ENCODE measurements at places on chromosomes 6 and 20. TPM values are rescaled to one million over a fixed set of nuclear protein-coding genes. Genes with fewer than 3 reads are reported as not detected.
A peak's percentile ranks its signal among the peaks of the same experiment; 100 is the strongest.

The COL12A1 gene
- 165 TPM for polyA plus RNA-seq

- H3K36me3 ChIP-seq: no peaks in the 10 kb centered on the region
- H3K27ac ChIP-seq: no peak overlapping the region
- DNase-seq: no peak
- H3K4me3 ChIP-seq: no peak overlapping the region
- no peaks in the 10 kb centered on the region for H3K27me3 ChIP-seq
- H3K4me1 ChIP-seq: no peaks in the 10 kb centered on the region
Measured at GRCh38 chr6:40197371-40197770, 263.1 kb upstream of the MOCS1 start.

DNA sequence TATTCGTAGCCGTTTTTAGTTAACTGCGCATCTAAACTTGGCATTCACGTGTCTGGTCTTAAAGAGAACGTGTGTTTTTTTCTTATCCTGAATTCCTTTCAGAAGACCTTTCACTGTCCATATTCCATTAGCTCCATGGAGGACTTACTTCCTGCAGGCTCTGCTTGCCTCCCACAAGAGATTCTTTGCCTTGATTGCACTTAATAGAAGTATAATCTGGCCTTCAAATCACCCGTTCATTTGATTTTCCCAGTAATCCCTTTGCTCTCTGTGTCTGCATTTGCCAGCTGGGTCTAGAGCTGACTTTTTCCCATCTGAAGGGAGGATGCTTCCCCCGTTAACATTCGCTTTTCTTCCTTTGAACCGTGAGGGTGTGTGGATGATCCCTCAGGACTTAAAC lies 79.5 kb downstream of the RNF182 start:
- H3K36me3 ChIP-seq: no peaks in the 10 kb centered on the region
- no peak for DNase-seq
- H3K4me1 ChIP-seq: no peaks in the 10 kb centered on the region
- no peak overlapping the region for H3K4me3 ChIP-seq

DNA sequence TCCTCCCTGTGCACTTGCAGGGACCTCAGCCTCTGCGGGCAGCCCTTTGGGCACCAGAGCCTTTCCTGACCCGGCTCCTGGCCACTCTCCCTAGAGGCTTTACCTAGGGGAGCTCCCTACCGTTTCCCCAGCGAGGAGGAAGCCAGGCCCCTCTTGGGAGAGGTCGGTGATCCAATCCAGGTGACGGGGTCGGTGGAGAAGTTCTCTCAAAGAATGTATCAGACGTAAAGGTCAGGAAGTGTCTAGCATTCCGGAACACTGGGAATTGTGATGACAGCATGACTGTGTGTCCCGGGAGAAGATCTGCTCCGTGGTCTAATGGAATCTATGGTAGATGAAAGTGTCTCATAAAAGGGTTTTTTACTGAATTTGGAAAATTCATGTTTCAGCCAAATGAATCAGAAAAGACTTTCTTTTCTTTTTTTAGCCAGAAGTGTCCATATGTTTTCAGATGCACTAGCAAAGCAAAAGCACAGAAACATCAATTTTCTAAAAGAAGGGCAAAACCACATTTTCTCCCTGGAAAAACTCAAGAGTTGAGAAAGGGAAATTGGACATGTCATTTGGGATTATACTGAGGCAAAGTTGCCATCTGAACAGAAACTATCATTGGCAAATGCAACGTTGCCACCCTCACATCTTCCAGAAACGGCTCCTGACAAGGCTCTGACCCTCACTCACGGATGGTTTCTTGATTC lies 289.4 kb downstream of the THBS2 start:
- DNase-seq: peak; percentile 13
- H3K36me3 ChIP-seq: no peaks in the 10 kb centered on the region
- H3K27me3 ChIP-seq: no peaks in the 10 kb centered on the region

DNA sequence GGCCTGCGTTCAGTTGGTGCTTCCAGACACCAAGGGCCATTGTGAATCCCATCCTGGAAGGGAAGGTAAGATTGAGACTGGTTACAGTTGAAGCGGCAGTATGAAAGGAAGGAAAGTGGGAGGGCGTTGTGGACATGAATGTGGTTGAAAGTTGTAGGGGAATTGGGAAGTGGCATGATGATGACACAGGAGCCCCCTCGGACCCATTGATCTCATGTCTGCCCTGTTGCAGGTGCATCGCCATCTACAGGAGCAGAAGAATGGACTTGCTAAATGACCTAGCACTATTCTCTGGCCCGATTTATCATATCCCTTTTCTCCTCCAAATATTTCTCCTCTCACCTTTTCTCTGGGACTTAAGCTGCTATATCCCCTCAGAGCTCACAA lies 5.5 kb downstream of the HLA-DQA1 start:
- no peaks in the 10 kb centered on the region for H3K36me3 ChIP-seq
- H3K4me1 ChIP-seq: no peaks in the 10 kb centered on the region
- H3K27me3 ChIP-seq: no peaks in the 10 kb centered on the region
- no peak for DNase-seq
- H3K27ac ChIP-seq: no peak overlapping the region

DNA sequence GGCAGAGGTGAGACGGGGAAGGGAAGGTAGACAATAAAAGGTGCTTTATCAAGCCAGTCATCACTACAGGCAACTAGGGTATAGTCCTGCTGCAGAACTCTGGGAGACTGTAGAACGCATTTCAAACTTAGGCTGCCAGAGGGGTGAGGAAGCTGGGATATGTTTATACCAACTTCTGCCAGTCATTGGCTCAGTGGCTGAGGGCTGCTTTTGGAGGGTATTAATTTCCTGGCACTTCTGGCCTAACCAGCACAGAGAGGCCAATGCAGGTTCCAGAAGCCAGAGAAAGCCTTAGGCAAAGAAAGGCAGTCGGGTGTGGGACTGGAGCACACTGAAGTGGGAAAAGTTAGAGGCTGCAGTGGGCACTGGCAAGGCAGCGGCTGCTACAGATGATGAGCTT lies 3.9 kb upstream of the CPNE5 start:
- no peaks in the 10 kb centered on the region for H3K27me3 ChIP-seq
- peaks cover 8% of the 10 kb centered on the region for H3K4me1 ChIP-seq
- H3K36me3 ChIP-seq: no peaks in the 10 kb centered on the region
- no peak for DNase-seq

DNA sequence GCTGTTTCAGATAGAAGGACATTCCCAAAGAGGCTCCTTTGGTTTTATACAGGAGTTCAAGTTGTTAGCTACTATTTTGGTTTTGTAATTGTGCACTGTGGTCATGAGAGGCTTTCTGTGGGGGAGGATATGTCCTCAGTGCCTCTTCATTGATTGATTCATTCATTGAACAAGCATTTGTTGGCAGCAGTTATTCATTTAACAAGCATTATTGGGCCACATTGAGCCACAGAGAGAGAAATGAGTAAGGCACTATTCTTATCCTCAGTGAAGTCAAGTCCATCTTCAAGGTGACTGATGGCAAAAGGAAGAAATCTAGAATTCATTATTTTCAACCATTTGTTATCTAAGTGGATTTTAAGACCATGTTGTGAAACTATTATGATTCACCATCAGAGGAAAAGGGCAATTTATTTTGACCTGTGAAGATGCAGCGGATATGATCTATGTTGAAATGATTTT lies 697.2 kb upstream of the CITED2 start:
- no peaks in the 10 kb centered on the region for H3K36me3 ChIP-seq
- H3K27ac ChIP-seq: no peak overlapping the region
- DNase-seq: no peak
- H3K4me3 ChIP-seq: no peak overlapping the region
- peaks cover 8% of the 10 kb centered on the region for H3K4me1 ChIP-seq
- no peaks in the 10 kb centered on the region for H3K27me3 ChIP-seq

- no peaks in the 10 kb centered on the region for H3K27me3 ChIP-seq
- no peak for DNase-seq
- H3K27ac ChIP-seq: no peak overlapping the region
- H3K4me3 ChIP-seq: no peak overlapping the region
- no peaks in the 10 kb centered on the region for H3K36me3 ChIP-seq
Measured at GRCh38 chr6:45001663-45002062, 326.5 kb upstream of the RUNX2 start.

- no peaks in the 10 kb centered on the region for H3K27me3 ChIP-seq
- H3K4me1 ChIP-seq: peaks cover 14% of the 10 kb centered on the region
- DNase-seq: no peak
- no peak overlapping the region for H3K27ac ChIP-seq
- no peak overlapping the region for H3K4me3 ChIP-seq
- no peaks in the 10 kb centered on the region for H3K36me3 ChIP-seq
Measured at GRCh38 chr6:116387374-116387773, 16.6 kb downstream of the DSE start.

The SERPINB1 gene
- polyA plus RNA-seq: 57.0 TPM

The APOM gene
- polyA plus RNA-seq: 7.7 TPM

DNA sequence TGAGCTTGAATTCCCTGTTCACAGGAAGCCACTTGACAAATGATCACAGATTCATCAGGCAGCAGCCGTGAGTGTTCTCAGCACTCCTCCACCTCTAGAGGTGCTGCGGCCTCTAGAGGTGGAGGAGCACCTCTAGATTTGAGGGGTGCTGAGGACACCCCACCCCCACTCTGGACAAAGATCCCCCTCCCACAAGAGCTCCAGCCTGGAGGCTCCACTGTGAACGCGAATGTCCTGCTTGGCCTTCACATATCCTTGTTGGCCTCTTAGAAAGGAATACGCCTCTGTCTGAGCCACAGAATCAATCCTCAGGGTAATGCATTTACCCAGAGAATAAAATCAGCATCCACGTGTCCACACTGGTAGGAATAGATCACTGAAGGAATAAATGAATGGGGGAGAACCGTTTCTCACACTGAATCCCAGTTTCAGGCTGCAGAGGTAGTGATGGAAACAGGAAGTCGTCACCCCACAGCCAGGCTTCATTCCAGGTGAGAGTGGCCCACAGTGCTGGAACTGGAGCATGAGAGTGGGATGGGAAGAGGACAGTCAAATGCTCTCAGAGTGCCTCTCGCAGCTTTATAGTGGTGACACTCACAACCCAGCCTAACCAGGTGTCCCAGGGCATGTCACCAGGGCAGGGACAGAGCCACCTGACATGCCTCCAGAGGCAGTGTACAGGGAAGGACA lies 16.6 kb downstream of the NPEPL1 start:
- DNase-seq: no peak
- H3K27me3 ChIP-seq: no peaks in the 10 kb centered on the region
- H3K4me1 ChIP-seq: no peaks in the 10 kb centered on the region
- H3K27ac ChIP-seq: no peak overlapping the region

- no peaks in the 10 kb centered on the region for H3K27me3 ChIP-seq
- no peak overlapping the region for H3K27ac ChIP-seq
- H3K4me1 ChIP-seq: no peaks in the 10 kb centered on the region
- no peak overlapping the region for H3K4me3 ChIP-seq
- no peak for DNase-seq
Measured at GRCh38 chr20:60053125-60053817, 95.0 kb downstream of the CDH26 start.

DNA sequence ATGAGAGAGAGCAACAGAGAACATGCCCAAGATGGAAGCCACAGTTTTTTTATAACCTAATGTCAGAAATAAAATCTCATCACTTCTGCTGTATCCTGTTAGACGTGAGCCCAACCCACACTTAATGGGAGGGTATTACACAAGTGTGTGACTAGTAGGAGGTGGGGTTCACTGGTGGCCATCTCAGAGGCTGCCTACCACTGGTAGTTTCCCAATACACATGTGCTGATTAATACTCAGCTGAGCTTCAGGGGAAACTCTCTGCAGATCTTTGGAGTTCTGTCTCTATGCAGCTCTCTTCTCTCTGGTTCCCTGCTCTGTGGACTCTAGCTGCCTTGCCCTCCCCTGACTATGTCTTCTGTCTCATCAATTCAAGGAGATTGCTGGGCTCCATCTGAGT lies 35.7 kb downstream of the CNBD2 start:
- H3K27me3 ChIP-seq: no peaks in the 10 kb centered on the region
- H3K4me1 ChIP-seq: no peaks in the 10 kb centered on the region
- H3K36me3 ChIP-seq: no peaks in the 10 kb centered on the region
- no peak overlapping the region for H3K4me3 ChIP-seq
- no peak overlapping the region for H3K27ac ChIP-seq
- no peak for DNase-seq

- H3K4me3 ChIP-seq: no peak overlapping the region
- no peak for DNase-seq
- H3K27ac ChIP-seq: no peak overlapping the region
- no peaks in the 10 kb centered on the region for H3K27me3 ChIP-seq
Measured at GRCh38 chr20:35318502-35319157, 26.4 kb upstream of the FAM83C start.

DNA sequence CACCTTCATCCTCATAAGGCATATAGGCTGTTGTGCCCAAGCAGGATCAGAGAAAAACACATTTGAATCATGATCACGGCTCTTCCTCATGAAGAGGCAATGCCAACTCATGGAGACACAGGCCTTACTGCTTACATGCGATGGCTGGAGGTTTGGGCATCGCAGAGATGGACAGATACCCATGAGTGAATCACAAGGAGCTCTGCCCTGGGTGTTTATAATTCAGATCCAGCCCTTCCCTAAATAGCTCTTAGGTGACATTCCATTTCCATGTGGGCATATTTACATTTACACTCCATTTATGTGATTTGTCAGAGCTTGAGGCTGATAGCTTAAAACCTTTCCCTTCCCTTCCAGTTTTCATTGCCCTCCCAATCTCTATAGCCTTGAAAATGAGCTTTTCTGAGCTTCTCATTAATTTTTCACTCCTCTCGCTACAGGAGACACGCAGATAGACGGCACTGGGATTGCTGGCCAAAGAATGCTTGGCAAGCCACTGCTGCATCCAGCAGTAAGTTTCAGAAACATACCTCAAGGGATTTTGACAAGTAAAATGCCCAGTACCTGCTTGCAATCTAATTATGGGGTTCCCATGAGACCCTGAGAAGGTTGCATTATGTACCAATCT lies 249.1 kb downstream of the TBC1D7 start:
- H3K36me3 ChIP-seq: no peaks in the 10 kb centered on the region
- no peaks in the 10 kb centered on the region for H3K27me3 ChIP-seq
- no peaks in the 10 kb centered on the region for H3K4me1 ChIP-seq
- H3K4me3 ChIP-seq: no peak overlapping the region

The PTCRA gene
- polyA plus RNA-seq: not detected

The LRFN2 gene
- polyA plus RNA-seq: 0.10 TPM

The AURKA gene
- polyA plus RNA-seq: 3.2 TPM

- no peaks in the 10 kb centered on the region for H3K4me1 ChIP-seq
- no peaks in the 10 kb centered on the region for H3K27me3 ChIP-seq
- DNase-seq: no peak
- no peak overlapping the region for H3K27ac ChIP-seq
Measured at GRCh38 chr6:20946022-20946421, 411.8 kb downstream of the CDKAL1 start.

The ADGRG6 gene
- polyA plus RNA-seq: 1.6 TPM

DNA sequence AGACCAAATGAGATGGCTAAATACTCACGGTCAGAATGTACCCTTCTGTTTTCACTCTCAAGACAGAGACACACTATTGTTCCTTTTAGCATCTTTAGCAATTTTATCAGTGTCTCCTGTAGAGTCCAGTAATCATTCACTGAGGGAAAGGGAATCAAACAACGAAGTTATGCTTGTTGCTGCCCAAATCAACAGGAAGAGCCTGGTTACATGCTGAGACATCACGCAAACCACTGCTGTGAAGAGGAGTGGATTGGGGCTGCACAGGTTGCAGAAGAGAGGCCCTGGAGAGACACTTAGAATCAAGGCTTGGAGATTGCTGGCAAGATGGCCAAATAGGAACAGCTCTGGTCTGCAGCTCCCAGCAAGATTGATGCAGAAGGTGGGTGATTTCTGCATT lies 40.5 kb upstream of the B3GAT2 start:
- H3K27me3 ChIP-seq: no peaks in the 10 kb centered on the region
- no peak for DNase-seq
- no peaks in the 10 kb centered on the region for H3K4me1 ChIP-seq

The DEFB126 gene
- not detected for polyA plus RNA-seq

The QKI gene
- 93.4 TPM for polyA plus RNA-seq

Measured in ovary (tissue), 10 donors.